ENCODE measurements at places on chromosomes 7 and 10.

- ATAC-seq: no peak
These were observed 138.0 kb downstream of the FRMD4A start for GRCh38 chr10:14192746-14193145.

GRCh38 chr10:79336739-79337138, 10.5 kb upstream of the PPIF start:
- ATAC-seq: no peak

DNA sequence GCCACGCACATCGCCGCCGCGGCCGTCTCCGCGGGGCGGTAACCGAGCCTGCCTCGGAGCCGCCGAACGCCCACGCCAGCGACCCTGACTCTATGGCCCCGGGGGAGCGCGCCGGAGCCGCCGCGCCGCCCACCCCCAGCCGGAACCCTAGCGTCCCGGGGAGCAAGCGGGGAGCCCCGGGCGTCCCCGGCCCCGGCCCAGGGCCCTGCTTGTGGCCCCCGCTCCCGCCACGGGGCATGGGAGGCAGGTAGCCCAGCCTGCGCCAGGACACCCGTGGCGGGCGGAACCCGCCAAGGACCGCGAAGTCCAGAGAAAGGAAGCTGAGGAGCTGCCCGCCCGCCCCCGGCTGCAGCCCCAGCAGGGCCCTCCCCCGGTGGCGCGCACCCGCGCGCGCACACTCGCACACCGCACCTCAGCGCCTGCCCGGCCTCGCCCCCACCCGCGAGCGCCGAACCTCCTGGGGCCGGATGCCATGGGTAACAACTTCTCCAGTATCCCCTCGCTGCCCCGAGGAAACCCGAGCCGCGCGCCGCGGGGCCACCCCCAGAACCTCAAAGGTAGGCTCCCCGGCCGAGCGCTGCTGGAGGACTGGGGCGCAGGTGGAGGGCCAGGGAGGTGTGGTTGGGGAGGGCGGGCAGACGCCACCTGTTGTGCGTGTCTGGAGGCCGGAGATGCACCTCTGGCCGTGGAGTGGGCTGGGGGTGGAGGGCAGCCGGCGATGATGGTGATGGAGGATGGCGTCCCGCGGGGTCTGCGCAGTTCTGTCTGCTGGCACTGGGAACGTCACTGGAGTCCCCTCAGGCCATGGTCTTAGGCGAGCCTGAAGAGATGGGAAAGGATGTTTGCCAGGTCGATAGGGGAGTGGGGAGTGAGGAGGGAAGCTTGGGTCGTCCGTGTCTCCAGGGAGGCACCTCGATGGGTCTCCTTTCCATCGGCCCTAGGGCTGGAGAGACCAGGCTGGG, 692 bp downstream of the NEURL1 start:
- no peak for ATAC-seq

DNA sequence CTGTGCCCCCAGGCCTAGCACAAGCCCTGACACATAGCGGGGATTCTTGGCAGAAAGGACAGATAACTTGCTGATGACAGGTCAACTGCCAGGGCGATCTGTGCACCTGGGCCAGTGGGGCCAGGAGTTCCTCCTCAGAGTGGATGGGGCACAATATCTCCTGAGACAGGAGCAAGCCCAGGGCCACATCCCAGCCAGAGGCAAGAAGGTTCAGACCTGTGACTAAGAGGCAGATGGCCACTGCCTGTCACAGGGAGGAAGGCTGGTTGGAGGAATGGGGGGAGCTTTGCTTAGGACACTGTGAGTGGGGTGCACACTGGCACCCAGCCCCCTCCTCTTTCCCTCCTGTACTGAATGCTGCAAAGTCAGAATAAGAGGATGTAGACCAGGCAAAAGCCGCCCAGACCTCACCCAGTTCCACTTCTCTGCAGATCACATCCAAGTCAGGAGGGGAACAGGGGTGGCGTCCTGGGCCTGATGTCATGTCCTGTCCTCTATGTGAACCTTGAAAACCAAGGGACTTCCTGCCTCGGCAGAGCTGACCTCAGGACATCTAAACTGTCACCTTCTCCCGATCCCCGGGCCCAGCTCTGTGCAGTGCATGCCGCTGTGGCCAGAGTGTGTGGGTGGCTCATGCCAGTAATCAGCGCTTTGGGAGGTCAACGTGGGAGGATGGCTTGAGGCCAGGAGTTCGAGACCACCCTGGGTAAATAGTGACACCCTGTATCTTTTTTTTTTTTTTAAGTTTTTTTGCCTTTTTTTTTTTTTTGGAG, 1.3 kb downstream of the GUSB start:
- ATAC-seq: peak; percentile 4

DNA sequence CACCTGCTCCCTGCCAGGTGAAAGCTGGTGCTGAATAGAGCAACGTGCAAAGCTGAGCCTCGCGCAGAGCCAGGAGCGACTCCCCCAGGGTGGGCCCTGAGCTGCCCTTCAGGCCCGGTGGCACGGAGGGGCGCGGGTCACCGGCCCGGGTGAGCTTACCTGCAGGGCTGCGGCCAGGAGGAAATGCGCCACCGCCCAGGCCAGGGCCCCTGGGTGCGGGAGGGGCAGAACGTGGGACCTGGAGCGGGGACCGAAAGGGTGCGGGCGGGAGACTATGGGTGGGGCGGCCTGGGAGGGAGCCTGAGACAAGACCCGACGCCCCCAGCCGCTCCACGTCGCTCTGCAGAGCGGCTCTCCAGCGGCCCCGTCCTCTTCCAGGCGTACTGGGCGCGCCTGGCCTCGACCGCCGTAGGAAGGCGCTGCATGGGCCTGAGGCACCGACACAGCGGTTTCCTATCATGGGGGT, 122.1 kb downstream of the BTAF1 start:
- ATAC-seq: no peak

DNA sequence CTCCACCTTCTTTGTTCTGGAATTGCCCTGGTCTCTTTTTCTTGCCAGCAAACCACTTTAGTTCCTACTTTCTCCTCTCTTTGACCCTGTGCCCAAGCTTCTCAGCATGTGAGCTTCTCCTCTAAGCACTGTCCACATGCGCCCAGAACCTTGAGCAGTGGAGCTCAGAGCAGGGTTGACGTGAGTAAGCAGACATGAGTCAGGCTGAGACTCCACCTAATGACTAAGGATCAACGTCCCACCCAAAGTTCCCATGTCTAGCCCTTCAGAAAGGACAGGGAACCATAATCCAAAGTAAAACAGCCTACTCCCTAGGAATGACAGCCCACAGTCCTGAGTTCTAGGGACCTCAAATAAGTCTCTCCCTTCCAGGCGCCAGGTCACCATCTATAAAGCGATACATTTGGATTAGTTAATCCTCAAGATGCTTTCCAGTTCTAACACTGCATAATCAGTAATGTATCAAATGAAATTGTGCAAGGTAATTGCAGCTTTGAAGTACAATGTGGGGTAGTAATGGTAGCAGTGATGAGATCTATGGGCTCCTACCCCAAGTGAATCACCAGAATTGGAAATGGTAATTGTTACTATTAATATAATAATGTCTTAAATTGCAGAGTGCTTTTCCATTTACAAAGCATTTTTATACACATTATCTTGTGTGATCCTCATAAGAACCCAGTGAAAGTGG, 44.5 kb downstream of the KCNMA1 start:
- peak; percentile 84 for ATAC-seq

GRCh38 chr10:29326299-29326698, 37.4 kb downstream of the LYZL1 start:
- no peak for ATAC-seq

DNA sequence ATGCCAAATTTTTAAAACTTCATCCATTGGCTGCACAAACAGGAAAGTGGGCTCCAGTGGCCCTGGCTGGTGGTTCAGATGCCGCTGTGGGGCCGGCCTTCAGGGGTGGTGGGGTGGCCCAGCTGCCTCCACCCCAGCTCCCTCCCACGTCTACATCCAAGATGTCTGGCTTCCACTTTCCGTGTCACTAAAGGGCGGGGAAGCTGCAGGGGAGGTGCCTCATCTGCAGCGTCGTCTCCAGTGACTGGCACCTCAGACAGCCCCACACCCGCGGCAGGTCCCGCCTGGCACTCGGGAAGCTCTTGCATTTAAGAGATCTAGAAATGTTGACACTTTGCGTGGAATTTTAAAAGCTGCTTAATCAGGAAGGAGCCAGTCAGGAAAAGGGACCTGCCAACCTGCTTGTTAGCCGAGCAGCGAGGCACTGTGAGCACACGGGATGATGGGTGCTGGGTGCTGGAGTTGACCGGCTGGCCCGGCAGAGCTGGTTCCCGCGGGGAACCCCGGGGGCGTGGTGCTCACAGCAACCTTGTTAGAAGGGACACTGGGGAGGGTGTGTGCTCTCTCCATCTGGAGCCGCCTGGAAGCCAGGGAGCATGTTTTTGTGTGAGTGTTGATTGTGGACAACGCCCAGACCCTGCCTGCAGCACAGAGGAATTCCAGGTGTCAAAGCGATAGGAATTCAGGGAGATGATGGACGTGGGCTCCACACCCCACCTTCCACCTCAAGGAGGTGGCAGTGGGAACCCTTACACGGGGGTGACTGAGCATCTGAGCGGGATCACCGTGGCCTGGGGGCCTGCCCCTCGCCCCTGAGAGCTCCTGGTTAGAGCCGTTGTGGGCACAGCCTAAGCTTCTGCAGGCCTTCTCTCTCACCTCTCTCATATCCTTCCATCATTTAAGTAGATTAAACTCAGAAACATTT, 320.5 kb downstream of the PTPRN2 start:
- ATAC-seq: no peak

- no peak for ATAC-seq
These were observed 43.5 kb downstream of the VWA2 start for GRCh38 chr10:114282526-114282925.

DNA sequence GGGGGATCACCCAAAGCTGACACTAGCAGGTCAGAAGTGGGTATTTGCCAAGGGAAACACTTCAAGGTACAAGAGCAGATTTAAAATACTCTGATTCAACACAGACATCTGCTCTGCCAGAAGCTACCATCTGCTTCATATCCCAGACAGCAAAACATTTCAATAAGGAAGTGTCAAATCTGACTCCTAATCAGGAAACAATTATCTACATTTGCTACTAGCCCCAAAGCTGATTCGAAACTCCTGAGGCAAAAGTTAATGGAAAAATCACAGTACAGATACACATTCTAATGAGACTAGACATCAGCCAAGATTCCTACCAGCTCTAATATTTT, 48.9 kb downstream of the PARD3 start:
- ATAC-seq: no peak

GRCh38 chr7:74023092-74023536, 4.9 kb upstream of the ELN start:
- peak; percentile 68 for ATAC-seq

DNA sequence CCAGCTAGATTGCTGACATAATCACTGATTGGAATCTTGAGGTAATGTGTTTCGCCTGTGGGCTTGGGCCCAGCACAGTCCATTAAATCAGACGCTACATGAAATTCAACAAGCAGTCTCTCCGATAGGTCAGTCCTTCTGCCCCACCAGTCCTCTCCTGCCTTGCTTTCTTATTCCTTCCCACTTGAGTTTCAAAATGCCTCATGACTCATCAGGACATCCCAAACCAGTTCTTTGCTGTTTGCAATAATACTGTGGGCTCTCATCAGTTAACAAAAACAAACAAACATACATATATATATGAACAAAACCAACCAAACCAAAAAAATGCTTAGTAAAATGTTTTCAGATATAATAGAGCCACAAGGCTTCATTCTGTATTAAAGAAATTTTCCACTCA, 599.0 kb downstream of the SORCS1 start:
- no peak for ATAC-seq

- ATAC-seq: no peak
These were observed 73.2 kb upstream of the DGKI start for GRCh38 chr7:137919987-137920386.

DNA sequence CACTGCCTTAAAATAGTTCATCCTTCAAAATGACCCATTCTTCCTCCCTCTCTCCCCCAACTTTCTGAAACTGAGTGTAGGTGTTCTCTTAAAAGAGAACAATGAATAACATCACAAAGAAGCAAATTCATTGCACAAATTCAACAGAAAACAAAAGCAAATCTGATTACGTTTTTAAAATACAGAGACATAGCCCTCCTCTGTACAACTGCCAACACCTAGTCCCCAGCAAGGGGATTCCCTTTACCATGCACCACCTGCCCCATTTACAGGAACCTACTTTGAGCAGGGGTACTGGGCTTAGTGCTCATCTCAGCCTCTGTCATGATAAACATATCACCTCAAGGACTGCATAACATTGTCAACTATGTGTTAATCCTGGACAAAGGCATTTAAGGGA, 302.8 kb upstream of the AOAH start:
- no peak for ATAC-seq

DNA sequence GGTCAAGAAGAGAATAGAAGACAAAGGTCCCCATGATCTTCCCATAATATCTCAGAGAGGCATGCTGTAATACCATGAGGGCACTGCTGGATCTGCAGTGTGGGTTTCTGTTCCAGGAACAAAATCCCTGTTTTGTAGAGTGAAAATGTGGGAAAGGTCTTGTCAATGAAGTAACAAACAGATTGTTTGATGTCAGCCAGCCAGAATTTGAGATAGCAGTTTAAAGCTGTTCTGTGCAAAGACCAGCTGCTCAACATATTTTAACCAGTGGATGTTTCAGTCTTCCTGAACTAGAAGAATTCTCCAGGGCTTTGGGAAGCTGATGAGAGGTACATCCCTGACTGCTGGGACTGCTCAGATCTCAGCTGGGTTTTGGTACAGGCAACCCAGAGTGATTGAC, 1012.5 kb downstream of the DNAJB9 start:
- no peak for ATAC-seq

GRCh38 chr10:72263613-72264241, 10.0 kb upstream of the DDIT4 start:
- ATAC-seq: no peak

DNA sequence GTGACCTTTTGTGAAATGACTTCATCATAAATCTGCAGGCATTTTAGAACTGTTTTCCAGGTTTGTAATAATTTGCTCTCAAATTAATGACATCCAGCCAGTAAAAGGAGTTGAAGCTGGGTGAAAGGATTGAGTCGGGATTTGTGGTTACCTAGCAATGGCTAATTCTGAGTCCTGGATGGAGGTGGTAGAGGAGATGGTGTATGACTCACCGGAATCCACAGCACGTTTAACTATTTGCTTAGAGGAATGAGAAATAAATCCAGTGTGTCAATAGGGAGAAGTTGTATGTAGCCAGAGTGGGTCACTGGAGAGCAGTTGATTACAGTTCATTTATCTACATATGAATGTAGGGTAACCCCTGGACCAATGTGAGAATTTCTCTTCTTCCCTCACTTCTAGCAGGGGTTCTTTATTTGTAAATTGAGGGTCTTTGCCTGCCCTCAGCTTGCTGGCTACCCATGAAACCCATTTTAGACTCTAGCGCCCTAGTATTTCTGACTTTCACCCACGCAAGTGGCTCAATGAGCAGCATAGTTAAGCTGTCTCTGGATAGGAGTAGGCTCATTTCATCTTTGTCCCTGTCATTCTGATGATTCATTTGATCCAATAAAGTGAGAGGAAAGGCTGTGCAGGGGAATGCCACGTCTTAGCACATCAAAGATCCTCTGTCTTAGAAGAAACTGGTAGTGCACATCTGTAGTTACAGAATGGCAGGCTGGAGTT, 547.8 kb downstream of the SORCS3 start:
- ATAC-seq: no peak

- no peak for ATAC-seq
These were observed 3.5 kb downstream of the TEX36 start for GRCh38 chr10:125679436-125679835.
